ENCODE measurements at places on chromosomes 5 and 9. TPM values are rescaled to one million over a fixed set of nuclear protein-coding genes. Genes with fewer than 3 reads are reported as not detected.

DNA sequence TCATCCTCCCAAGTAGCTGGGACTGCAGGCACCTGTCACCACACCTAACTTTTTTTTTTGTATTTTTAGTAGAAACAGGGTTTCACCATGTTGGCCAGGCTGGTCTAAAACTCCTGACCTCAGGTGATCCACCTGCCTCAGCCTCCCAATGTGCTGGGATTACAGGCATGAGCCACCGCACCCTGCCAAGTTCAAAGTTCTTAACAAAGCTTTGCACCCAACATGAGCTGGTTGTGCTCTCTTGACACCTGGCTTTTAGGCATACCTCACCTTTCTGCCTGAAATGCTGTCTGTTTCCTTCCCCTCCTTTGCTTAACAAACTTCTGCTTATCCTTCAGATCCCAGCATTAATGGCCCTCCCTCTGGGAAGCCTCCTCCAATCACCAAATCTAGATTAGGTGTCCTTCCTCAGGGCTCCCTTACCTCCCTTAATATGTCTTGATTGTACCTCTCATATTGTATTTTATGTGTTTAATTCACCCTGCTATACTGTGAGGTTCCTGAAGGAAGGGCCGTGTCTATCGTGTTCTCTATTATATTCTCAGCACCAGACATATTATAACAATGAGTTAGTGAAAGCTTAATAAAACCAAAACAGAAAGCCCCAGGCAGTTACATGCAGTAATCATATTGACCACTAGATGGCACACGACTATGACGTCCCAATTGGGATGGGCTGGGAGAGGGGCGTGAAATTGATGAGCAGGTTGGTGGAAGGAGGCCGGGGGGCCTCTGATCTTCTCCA lies 62.9 kb upstream of the PPARGC1B start:
- no peak for DNase-seq

DNA sequence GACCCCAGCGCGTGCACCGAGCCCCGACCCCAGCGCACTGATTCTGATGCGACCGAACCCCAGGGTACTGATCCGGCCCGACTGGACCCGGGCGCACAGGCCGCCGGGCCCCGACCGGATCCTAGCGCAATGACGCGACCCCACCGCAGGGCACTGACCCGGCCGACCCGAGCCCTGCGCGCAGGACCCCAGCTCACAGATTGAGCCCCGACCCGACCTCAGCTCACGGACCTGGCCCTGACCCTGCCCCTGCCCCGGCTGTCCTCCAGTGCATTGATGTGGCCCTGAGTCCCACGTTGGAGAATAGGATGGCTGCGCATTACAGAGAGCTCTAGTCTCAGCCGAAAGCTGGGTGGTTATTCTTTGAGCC lies 438 bp downstream of the TRIP13 start:
- DNase-seq: no peak

GRCh38 chr9:33130961-33131789 lies 36.0 kb downstream of the B4GALT1 start:
- DNase-seq: no peak

DNA sequence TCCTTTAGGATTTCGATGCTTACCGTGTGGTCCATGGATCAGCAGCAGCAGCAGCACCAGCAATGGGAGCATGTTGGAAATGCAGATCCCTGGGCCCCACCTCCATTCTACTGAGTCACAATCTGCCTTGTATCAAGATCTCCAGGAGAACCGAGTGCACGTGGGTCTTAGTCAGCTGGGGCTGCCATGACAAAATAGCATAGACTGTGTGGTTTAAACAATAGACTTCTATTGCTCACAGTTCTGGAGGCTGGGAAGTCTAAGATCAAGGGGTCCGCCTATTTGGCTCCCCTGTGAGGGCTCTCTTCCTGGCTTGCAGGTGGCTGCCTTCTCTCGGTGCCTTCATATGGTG lies 1.3 kb upstream of the PROP1 start:
- DNase-seq: no peak

Gene CCT5
- 92.8 TPM for total RNA-seq

Gene URM1
- 56.9 TPM for total RNA-seq

Gene OR1Q1
- total RNA-seq: not detected
